NCI-H69 (cell line): ENCODE measurements at places on chromosomes 13 and 19.
A peak's percentile ranks its signal among the peaks of the same experiment; 100 is the strongest.

DNA sequence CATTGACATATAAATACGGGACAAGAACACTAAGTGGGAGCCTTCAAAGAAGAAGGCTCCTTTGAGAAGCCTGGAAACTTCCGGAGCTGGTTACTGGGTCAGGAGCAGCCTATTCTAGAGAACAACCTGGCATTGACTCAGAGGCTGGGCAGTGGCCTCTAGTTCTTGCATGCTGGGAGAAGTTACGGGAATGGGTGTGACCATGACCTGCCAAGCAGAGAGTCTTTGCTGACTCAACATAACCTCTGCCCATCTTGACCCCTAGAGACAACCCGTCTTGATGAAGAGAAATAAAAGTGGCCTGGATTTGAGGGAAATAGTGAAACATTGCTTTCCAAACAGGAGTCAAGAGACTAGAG, 21.0 kb downstream of the STARD13 start:
- DNase-seq = no peak

DNA sequence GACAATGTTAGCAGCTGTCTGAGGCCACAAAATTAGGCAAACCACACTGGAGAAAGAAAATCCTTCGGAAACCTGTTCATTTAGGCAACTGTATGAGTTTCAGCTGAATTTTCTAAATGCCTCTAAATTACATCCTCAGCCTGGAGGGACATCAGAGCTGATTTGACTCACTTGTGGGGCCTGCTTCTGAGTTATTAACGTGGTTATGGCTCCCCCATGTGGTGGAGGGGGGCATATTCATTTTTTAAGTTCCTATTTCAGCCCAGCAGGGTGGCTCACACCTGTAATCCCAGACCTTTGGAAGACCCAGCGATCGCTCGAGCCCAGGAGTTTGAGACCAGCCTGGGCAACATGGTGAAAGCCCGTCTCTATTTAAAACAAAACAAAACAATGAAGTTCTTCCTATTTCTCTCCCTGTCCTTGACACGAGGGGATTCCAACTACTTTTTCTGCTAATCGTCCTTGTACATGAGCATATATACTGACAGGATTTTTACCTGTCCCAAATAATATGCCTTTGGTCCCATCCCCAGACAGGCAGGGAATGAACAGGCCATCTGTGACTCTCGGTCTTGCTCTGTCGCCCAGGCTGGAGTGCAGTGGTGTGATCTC, 31.5 kb upstream of the HIF3A start:
- DNase-seq = peak; percentile 80

DNA sequence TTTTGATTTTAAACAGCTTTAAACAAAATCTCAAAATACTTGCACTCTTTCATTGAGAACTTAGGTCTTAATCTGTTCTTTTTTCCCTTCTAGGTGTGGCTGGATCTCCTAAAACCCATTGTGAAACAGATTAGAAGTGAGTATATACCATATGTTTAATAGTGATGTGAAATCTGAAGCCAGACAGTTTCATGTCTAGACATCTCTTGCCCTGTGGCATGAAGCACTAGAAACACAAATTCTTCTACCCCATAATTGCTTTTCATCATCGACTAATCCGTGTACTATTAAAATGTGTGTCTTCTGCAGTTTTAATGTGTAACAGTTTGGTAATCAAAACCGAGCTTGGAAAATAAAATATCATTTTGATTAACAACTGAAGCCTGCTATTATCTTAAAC, 188.2 kb upstream of the RNF113B start:
- peak; percentile 46 for DNase-seq

DNA sequence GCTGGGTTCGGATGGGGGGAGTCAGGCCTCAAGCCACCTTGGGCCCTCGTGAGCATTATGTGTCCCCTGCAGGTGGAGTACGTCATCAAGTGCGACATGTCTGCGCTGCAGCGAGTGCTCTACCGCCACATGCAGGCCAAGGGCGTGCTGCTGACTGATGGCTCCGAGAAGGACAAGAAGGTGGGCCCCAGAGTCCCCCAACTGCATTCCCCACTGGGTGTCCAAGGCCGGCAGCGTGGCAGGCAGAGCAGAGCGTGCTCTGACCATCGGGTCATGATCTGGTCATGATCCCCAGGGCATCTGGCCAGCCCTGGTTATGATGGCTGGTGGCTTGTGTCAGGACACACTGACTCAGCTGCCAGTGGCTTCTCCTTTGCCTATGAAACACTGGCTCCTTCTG, 63.4 kb downstream of the SMARCA4 start:
- no peak for DNase-seq

GRCh38 chr13:41670873-41671443, 213.6 kb downstream of the RGCC start:
- no peak for DNase-seq
